Spleen (tissue), 13 donors: ENCODE measurements at places on chromosomes 2 and 18.

- no peak for DNase-seq
Observed at GRCh38 chr18:74416124-74416523, 41.0 kb downstream of the DIPK1C start.

- DNase-seq = no peak
Observed at GRCh38 chr18:8890957-8891464, 185.7 kb downstream of the MTCL1 start.

GRCh38 chr2:184598002-184598315, 370 bp upstream of the ZNF804A start:
- no peak for DNase-seq

DNA sequence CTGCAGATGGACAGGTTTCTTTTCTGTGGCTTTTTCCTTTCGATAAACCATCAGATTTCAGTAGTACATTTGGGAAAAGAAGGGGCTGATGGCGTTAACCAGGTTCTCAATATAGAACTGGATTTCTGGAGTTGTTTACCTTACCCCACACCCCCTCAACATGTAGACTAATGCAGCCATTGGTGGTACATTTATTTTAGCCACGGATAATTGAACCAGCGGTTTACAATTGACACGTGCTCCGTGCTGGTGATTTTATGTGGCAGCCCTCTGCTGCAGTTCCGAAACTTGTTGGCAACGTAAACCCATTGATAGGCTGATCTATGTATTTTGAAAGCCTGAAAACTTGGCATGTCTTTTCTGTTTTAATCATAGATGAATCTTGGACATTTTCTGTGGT, 5.4 kb downstream of the SOX11 start:
- no peak for DNase-seq
